ENCODE measurements at places on chromosomes 1 and 21.

DNA sequence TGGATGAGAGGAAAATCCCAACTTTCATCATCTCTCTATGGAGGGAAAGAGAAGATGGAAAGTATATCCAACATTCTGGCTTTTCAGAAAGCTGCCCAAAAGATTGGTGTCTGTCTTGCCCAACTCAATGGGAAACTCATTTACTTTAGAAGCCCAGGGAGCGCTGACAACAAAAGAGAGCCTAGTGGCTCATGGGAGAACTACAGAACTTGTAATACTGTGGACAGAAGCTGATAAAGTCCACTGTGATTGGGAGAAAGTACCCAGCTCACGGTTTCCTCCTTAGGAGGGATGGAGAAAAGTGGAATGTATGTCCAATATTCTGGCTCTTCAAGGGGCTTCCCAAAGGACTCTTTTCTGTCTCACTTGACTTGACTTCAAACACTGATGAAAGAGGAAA lies 66.0 kb downstream of the RGS21 start:
- no peak for DNase-seq

DNA sequence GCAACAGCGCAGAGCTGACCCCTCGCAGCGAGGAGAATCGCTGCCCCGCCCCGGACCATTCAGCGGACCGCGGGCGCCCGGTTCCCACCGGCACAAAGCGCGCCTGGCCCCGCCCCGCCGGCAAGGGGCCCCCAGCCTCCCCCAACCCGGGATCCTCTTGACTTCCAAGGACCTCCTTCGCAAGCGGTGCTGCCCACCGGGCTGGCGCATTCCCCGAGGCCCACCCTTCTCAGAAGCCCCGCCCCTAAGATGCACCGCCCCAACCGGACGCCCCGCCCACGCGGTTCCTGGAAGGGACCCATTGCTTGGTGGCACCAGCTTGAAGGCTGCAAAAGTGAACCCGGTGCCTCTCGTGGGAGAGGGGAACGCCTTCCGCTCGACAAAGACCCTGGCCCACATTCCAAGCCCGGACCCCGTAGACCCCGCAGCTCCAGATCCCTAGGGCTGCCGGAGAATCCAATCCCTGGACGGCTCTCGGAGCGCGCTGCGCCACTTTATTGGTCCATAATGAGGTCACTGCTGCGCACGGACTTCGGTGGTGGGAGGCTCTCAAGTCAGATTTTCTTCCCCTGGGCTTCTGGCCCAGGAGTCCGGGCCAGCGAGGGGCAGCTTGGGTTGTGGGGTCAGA lies 2.0 kb downstream of the HES3 start:
- no peak for DNase-seq

DNA sequence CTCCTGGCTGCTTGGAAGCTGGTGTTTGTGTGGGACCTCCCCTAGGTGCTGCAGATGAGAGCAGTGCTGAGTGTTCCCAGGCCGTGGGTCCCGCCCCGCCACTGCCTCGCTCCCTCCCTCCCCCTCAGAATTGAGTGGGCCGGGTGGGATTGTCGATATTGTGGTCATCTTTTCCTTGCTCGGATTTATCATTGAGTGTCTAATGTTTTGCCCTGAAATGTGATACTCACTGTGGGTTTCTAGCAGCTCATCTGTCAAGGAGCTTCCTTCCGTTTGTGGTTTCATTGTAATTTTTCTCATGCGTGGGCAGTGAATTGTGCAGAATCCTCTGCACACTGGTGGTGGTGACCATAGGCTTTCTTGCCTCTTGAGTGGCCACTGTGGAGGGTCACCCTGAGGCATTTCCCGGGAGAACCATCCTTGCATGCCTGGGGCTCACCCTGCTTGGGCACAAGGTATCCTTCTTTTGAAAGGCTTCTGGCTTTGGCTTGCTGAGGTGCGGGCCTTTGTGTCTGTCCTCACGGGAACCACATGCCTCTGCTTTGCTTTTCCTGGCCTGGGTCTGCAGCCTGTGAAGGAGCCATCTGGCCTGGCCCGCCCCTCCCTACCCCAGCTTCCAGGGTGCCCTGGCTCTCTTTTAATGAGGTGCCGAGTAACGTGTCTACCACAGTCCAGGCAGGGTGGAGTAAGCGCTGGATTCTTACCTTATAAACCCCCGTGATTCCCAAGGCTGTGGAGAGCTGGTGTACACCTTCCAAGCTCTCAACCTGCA lies 25.6 kb downstream of the SLX9 start:
- no peak for DNase-seq

DNA sequence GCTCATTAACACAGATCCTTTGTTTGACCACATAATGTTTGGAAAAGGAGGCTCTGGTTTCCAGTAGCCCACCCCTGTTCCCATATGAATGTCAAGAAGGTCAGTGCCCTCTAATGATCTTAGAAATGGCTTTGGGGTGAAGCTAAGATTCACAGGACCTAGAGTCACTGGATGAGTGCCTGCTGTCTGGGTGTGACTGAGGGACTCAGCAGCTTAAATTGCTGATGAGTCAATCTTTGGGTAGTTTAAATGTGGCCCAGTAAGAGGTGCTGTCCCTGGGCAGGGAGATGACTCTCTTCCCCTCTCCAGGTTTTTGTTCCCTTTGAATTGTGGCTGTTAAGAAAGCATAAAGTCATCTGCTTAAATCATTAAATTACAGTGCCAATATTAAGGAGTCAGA lies 50.6 kb downstream of the L1TD1 start:
- DNase-seq, result no peak

DNA sequence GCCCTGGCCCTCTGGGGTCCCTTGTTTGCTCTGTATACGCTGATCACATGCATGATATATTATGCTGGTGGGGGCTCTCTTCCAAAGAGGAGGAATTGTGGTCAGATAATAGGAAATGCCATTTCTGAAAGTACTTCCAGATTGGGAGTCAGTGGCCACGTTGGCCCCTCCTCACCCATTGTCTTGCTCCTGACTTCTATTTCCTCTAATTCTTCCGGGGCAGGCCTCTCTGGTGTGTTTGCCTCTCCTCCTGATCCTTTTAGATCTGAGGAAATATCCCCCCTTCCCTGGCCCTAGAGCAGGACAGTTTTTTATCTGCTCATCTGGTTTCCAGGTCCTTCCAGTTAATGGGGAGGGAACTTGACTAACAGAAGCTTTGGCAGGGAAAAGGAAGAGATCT lies 2.9 kb downstream of the VANGL2 start:
- no peak for DNase-seq

- DNase-seq, result no peak
These were observed 40.7 kb upstream of the IPO9 start for GRCh38 chr1:201788296-201788695.

GRCh38 chr1:206898915-206899431 lies 1.7 kb downstream of the IL24 start:
- DNase-seq, result no peak

- DNase-seq, result no peak
These were observed 181.9 kb upstream of the B3GALT2 start for GRCh38 chr1:193368302-193368701.

DNA sequence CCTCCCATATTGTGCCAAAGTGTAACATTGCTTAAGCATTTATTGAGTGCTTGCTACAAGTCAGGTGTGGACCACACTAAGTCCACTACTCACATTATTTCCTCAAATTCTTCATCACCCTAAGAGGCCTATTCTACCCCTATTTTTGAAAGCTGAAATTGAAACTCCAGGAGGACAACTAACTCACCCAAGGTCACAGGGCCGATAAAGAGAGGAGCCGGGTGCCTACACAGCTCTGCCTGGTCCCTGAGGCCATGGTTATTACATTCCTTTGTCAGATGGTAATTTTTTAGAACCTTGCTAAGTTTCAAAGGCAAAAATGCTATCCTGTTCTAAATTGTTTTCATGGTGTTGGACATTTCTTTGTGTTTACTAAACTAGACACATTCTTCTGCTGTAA lies 24.2 kb upstream of the KLHDC8A start:
- no peak for DNase-seq

GRCh38 chr1:6126521-6127067 lies 53.5 kb downstream of the CHD5 start:
- DNase-seq, result no peak

GRCh38 chr21:34992736-34993398 lies 56.2 kb downstream of the RUNX1 start:
- DNase-seq, result no peak

GRCh38 chr1:59731591-59731990 lies 83.2 kb upstream of the HOOK1 start:
- no peak for DNase-seq

DNA sequence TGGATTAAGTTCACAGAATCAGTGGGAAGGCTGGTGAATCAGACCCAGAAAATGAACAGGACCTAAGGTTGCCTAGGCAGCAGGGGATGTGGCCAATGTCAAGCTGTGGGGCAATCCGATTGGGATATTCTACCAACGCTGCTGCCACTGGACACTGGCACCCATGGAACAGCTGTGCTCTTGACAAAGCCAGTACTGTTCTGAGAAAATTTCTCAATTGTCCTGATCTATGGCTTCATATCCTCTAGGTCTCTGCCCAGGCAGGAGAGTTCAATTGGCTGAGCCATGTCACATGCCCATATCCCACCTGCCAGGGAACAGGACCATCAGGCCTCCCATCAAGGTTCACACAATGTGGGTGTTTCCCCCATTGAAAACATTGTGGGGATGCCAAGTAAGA lies 6.2 kb downstream of the TACSTD2 start:
- no peak for DNase-seq

DNA sequence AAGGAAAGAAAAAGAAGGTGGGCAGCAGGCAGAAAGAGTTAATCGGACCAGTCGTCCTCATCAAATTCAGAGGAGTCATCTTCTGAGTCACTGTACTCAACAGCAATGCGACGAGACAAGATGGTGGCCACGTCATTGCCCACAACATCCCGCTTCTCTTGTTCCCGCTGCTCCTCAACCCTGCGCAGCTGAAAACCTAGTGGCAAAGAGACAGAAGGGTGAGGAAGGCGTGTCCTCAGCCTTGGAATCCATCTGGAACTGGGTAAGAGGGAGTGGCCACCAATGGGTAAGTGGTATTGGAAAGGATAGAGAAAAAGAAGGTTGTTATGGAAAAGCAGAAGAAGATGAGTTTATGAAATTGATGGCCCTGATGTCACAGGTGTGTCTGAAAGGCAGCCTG lies 15.7 kb downstream of the GPR3 start:
- DNase-seq, result no peak

- no peak for DNase-seq
These were observed 98.7 kb upstream of the RGS1 start for GRCh38 chr1:192476802-192477298.

GRCh38 chr1:206575894-206576737 lies 36.1 kb downstream of the EIF2D start:
- DNase-seq, result no peak

- no peak for DNase-seq
These were observed 9.0 kb downstream of the BCAR3 start for GRCh38 chr1:93672477-93673162.

DNA sequence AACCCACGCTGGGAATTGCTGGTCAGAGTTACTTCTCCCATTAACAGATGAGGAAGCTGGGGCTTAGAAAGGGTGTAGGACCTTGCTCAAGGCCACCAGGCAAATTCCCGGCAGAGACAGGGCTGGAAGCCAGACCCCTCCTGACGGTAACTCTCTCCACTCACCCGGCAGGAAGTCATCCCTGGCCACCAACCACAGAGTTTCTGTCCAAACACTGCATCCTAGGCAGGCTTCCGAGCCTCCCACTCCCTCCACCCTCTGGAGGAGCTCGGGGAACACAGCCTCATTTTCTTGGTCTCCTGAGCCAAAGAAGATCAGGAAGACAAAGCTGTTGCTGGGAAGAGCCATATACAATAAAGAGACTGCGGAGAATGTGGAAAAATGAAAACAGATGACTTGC lies 25.0 kb upstream of the ZNF436 start:
- peak; percentile 87 for DNase-seq

- DNase-seq, result no peak
These were observed 72.6 kb upstream of the PGBD5 start for GRCh38 chr1:230498704-230499103.

- DNase-seq, result no peak
These were observed 312.2 kb downstream of the MATN1 start for GRCh38 chr1:30411206-30411605.

DNA sequence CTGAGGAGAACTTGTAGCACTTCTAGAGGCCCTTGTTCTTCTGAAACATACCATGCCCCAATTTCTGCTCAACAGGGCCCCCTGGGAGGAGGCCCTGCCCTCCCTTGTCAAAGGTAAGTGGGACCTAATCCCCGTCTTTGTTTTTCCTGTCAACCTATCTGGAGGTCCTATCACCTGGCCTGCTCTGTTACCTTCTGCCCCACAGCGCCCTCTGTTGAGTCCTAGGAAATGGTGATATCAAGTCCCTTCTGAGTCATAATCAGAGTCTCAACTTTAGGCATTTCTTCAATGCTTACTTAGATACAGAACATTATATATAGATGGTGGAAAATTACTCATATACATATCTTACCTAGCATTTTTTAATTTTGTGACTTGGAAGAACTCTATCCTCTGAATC lies 28.2 kb upstream of the FCRL4 start:
- DNase-seq, result no peak

GRCh38 chr1:42658877-42659337 lies 684 bp downstream of the PPIH start:
- DNase-seq, result no peak

DNA sequence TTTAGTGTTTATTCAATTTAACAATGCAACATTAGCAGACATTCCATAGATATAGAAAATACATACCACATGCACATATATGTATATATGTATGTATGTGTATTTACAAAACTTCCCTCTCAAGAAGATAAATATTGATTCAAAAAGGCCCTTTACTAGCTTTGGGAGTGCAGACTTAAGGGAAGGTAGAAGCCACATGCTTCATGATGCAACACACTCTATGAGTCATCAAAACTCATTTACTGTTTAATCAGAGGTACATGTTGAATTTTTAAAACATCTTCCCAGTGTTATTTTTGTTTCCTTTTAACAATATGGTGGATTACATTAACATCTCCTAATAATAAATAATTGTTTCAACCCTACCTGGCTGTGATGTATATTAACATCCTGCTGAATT lies 61.4 kb upstream of the KIRREL1 start:
- DNase-seq, result no peak

DNA sequence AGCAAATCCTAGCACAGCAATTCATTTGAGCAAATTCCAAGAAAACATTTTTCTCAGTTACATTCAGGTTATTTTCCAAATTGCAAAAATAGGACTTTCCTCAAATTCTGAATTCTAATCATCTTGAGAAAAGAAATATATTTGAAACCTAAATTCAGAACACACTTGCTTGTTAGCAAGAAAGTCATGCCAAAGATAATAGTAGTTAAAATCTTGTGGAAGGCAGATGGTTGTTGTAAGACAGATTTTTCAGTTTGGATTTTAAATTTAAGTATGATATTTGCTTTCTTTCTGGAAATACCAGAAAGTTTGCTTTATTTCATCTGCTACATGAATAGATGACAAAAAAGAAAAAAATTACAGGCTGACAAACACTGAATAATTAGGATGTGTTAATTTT lies 29.1 kb downstream of the SNX7 start:
- no peak for DNase-seq

- no peak for DNase-seq
These were observed 10.0 kb downstream of the RAB4A start for GRCh38 chr1:229280921-229281320.

Data from sciatic nerve (tissue), 2 donors.